IMR-90 (cell line): ENCODE measurements at places on chromosomes 7 and 10. TPM values are rescaled to one million over a fixed set of nuclear protein-coding genes. Genes with fewer than 3 reads are reported as not detected.

Gene C10orf62
- total RNA-seq: not detected in 2 replicates

Gene PCLO
- under 0.01 TPM in 2 replicates for total RNA-seq

Gene CDHR1
- not detected in 2 replicates for total RNA-seq

Gene EFCAB10
- not detected in 2 replicates for total RNA-seq

Gene ASB10
- total RNA-seq: not detected in 2 replicates

Gene ZNF138
- total RNA-seq: 3.6 and 6.1 TPM in 2 replicates

GRCh38 chr10:116080553-116080952 lies 192.5 kb downstream of the GFRA1 start:
- peak; percentile 35 for DNase-seq

DNA sequence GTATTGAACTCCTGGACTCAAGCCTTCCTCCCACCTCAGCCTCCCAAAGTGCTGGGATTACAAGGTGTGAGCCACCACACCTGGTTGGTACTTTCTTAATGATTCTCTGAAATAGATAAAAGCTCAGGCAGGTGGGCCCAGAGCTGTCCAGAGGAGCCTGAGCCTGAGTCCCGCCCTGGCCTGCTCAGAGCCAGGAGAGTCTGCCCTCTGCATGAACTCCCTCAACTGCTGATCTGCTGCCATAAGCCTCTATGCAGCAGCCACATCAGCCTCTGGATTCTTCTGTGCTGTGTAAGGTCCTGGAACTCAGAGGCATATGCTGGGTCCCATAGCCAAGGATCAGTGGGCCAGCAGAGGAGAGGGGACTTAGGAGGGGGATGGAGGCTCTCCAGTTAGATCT lies 23.1 kb upstream of the DDIT4 start:
- DNase-seq: peak; percentile 82

- no peak for DNase-seq
Measured at GRCh38 chr10:22475651-22476600, 130.6 kb downstream of the SPAG6 start.

DNA sequence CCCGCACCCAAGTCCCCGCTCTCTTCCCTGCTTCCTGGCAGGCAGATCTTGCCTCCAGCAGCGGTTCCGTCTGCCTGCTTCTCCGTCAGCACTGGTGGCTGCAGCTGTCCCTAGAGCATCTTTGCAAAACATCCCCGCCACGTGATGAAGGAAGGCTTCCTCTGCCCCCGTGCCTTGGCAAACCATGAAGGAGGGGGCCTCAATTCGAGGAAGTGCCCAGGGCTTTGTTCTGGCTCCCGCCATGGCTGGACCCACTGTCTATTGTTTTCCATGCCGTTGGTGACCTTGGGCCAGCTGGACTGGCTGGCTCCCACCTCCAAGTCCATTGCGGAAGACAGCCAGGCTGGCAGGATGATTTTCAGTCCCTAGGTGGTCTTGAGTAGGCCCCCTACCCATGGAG lies 13.2 kb upstream of the AQP1 start:
- DNase-seq: no peak

GRCh38 chr7:140659856-140660255 lies 12.9 kb upstream of the ADCK2 start:
- DNase-seq: peak; percentile 71

DNA sequence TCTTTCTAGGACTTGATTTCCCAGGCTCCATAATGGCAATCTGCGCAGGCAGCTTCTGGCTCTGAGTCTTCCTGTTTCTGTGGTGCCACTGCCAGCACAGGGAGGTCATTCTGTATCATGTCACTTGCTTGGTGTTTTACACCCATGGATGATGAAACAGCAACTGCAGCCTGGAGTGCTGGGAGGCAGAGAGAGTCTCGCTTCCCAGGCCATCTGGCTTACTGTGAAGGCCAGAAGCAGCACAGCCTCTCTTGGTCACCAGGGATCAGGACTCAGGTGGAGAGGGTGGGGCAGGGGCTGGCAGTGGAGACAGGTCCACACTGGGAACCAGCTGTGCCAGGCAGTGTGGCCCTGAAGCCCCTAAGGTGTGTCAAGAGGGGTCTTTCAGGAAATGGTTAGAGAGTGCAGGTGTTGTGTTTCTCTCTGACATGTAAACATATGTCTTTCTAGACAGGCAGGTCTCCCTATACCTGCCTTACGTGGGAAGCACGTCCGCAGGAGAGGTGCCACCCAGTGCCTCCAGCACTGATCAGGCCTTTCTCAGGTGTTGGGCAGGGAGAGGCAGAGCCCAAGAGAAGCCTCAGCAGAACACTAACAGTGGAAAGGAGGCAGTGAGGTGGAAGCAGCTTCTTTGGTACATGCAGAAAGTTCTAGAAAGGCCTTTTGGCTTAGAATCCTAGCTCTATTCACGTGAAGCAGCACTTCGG lies 71.4 kb downstream of the INSIG1 start:
- no peak for DNase-seq
